ENCODE measurements at places on chromosomes 1 and 21.

- DNase-seq: no peak
These were observed 279.5 kb downstream of the DUSP10 start for GRCh38 chr1:221462345-221462744.

DNA sequence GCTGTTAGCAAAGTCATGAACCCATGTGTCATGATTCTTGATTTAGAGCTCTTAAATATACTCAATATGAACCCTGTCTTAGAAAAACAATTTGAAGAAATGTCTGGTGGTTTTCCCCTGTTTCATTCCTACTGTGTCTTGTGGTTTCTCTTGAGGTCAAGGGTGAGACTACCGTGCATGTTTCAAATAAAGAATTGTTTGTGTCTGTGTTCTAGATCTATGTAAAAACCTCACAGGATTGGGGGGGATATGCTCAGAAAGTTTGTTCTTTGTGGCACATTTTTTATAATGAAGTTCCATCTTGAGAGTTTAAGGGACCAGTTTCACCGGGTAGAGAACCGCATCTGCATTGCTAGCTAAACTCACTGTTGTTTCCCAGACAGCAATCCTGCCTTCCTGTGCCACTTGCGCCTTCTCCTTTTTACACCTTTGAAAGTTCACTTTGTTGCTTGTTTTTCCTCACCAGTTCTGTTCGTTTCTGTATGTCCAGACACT, 30.9 kb upstream of the CACYBP start:
- no peak for DNase-seq

DNA sequence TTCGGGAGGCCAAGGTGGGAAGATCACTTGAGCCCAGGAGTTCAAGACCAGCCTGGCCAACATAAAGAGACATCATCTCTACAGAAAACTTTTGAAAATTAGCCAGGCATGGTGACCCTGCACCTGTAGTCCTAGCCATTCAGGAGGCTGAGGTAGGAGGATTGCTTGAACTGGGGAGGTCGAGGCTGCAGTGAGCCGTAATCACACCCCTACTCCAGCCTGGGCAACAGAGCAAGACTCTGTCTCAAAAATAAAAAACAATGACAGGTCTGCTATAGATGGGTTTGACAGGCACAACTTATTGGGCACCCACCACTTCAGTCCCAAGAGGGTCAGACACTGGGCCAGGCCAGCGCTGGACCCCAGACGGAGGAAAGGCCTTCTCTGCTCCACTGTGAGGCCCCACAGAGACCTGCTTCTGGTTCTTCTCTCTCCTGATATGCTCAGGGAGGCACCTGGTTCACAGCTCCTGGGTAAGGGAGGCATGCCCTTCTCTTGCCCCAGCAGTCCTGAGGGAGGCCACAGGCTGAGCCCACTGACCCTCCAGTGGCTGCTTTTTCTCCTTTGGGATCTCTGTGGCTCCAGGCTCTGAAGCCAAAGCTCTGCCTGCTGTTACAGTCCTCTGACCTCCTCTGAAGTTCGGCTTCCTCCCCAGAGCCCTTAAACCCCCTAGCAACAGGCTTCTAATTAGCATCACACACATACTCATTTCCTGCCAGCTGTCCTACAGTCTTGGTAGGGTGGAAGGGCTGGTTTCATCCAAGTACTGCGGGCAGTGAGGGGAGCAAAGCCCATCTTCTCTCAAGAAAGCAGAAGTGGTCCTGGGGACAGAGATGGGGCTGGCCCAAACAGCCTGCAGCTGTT, 14.4 kb downstream of the S100A16 start:
- no peak for DNase-seq

- no peak for DNase-seq
These were observed 247.5 kb downstream of the LMX1A start for GRCh38 chr1:165109013-165109412.

DNA sequence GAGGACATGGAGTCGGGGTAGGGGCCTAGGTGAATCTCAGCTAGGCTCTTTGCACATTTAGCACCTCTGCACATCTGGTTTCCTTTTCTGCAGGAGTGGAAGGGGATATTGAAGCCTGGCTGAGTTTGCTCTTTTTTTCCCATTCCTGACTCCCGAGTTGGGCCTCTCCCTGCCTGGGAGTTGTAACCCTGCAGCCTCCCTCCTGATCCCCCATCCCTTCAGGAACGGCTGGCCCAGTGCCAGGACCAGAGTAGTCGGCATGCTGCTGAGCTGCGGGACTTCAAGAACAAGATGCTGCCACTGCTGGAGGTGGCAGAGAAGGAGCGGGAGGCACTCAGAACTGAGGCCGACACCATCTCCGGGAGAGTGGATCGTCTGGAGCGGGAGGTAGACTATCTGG, 836 bp downstream of the OLFML3 start:
- no peak for DNase-seq

DNA sequence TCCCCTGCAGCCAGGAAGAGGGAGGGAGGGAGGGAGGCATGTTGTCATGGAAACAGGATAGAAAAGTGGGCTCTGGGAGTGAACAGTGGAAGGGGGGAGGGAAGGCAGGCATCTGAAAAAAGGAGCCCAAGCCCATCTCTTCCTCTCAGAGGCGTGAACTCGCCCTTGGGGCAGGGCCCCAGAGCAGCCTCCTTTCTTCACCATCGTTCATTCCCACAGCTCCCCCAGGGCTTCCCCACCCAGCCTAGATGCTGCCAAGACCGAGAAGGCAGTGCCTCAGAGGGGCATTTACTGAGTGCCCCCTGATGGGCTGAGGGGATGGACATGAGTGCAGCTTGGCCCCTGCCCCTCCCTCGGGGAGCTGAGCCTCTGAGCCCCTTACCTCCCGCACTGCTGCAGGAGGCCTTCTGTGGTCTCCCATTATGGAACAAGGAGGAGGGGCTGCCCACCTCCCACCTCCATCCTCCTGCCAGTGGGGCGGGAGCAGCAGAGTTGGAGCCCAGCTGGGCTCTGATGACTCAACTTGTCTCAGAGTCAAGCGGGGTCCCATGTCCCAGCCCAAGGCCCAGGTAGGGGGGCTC, 39.1 kb upstream of the KIF21B start:
- no peak for DNase-seq

DNA sequence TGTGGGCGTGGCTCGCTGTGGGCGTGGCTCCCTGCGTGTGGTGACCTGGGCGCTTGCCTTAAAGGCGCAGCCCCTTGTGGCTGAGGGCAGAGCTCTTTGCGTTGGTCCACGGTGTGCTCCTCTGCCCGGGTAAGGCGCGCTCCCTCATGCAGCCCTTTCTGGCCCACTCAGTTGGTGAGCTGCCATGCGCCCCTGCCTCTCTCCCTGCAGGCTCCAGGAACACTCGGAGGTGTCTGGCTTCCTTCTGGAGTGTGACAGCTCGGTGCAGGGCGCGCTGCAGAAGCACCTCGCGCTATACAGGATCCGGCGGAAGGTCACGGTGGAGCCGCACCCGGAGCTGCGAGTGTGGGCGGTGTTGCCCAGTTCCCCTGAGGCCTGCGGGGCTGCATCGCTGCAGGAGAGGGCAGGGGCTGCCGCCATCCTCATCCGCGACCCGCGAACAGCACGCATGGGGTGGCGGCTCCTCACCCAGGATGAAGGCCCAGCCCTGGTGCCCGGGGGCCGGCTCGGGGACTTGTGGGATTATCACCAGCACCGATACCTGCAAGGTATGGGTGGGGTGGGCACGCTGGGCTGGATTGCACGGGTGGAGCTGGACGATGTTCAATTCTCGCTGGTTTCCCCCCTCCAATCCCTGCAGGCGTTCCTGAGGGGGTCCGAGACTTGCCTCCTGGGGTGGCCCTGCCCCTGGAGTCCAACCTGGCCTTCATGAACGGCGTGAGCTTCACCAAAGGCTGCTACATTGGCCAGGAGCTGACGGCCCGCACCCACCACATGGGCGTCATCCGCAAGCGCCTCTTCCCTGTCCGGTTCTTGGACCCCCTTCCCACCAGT, 9.1 kb downstream of the IBA57 start:
- DNase-seq: no peak

DNA sequence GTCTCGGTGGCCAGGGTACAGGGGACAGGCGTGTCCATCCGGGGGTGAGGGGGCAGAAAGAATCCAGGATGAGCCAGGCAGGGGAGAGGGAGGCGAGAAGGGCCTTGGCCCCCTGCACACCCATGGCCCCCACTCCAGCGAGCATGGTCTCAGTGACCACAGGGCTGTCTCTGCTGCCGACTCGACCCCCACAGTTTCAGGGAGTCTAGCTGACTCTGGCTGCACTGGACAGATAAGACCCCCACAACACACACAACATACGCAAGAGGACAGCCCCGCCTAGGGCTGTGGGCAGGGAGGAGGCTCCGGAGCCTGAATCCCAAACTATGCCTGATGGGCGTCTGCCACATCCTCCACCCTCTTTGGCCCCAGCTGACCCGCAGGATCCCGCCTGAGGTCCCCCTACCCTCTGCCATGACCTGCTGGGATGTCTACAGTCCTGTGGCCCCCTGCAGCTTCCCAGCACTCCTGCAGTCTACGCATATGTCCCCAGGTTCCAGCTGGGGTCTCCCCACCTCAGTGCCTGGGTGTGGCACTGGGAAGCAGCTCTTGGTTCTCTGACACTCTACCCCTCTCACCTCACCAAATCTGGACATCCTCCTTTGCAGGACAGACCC, 22.0 kb downstream of the WNT9A start:
- DNase-seq: no peak

DNA sequence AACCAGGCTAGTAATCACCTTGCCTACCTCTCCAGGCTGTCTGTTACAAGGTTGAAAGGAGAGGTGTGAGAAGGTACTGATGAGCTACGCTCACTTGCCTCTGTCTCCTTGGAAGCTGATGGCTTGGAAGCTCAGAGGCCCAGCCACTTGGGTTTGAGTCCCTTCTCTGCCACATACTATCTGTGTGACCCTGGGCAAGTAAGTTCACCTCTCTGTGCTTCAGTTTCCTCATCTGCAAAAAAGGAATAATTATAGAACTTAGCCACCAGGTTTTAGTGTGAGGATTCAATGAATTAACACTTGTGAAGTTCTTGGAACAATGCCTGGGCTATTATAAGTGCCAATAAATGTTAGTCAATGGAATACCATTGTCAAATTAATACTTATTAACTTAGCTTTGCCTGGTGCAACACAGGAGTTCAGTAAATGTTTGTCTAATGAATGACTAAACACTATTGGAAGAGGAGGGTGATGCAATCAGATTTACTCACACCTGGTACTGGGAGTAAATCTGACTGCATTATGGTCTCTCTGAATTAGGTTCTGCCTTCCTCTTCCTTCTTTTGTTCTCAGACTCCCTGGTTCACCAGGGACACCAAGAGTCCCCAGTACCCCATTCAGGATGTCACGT, 55.5 kb downstream of the TRABD2B start:
- no peak for DNase-seq

DNA sequence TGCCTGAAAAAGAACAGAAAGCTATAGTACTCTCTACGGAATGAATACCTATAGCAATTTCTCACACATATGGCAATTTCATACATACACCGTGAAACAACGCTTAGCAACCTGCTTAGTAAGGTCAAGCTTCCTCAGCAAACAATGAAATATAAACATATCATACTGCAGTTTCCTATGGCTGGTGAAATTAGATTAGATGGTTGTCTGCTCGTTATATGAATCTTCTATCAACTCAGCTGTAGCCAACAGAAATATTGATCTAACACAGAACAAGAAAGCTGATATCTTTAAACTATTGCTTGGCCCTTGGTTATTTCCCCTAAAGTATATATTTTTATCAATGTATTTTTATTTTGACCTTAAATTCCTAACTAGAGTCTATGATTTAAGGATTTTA, 187.8 kb downstream of the SLC44A5 start:
- DNase-seq: no peak

GRCh38 chr1:159916242-159917051, 8.9 kb downstream of the TAGLN2 start:
- DNase-seq: no peak
